ENCODE measurements at places on chromosomes 6 and 20. TPM values are rescaled to one million over a fixed set of nuclear protein-coding genes. Genes with fewer than 3 reads are reported as not detected.

DNA sequence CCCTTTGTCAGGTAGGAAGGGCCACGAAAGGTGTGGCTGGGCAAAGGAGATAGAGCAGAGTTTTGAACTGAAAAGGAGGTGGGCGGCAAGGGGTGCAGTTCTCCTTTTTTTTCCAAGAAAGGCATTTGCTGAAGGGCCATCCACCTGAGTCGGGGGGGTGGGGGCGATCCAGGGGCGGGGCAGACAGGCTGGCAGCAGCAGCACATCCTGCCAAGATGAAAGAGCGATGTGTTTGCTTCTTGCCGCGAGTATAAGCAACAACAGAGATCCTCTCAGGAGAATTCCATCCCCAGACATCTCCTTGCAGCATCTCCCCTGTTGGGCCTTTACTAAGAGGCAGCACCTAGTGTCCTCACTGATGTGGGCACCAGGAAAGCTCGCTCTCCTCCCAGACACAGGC is 516.5 kb downstream of the CD83 start:
- no peak for DNase-seq
- H3K36me3 ChIP-seq = no peaks in the 10 kb centered on the region
- no peak overlapping the region for H3K4me3 ChIP-seq
- H3K4me1 ChIP-seq = peaks cover 18% of the 10 kb centered on the region
- peaks cover 41% of the 10 kb centered on the region for H3K27me3 ChIP-seq

DNA sequence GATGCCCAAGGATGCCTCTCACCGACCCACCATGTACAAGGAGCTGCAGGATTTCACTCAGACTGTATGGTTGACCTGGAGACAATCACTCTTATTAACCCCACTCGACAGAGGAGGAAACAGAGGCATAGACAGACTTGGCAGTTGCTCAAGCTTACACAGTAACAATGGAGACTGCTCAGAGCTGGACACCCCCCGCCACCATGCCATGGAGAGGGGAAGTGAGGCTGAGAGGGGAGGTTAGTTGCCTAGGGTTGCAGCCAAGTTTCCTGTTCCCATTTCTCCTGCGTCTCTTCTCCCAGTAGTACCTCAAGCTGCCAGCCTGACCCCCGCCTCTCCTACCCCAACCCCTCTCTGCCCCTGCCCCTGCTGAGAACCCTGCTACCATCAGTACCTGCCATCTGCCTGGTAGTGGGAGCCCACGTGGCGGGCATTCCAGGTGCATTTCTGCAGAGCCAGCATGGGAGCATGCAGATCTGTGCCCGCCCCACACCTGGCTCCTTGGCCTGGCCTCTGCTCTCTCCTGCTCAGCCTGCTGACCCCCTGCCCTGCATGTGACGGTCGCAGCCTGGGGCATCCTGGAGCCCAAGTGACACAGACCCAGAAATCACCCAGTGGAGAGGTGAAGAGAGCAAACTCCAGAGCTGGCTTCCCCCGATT is 157.7 kb downstream of the PREX1 start:
- DNase-seq = no peak
- H3K4me3 ChIP-seq = no peak overlapping the region
- H3K4me1 ChIP-seq = peaks cover 8% of the 10 kb centered on the region

GRCh38 chr6:17179530-17180073 is 77.8 kb downstream of the STMND1 start:
- DNase-seq = no peak
- no peaks in the 10 kb centered on the region for H3K4me1 ChIP-seq
- H3K27ac ChIP-seq = no peak overlapping the region
- no peaks in the 10 kb centered on the region for H3K36me3 ChIP-seq
- no peaks in the 10 kb centered on the region for H3K27me3 ChIP-seq

DNA sequence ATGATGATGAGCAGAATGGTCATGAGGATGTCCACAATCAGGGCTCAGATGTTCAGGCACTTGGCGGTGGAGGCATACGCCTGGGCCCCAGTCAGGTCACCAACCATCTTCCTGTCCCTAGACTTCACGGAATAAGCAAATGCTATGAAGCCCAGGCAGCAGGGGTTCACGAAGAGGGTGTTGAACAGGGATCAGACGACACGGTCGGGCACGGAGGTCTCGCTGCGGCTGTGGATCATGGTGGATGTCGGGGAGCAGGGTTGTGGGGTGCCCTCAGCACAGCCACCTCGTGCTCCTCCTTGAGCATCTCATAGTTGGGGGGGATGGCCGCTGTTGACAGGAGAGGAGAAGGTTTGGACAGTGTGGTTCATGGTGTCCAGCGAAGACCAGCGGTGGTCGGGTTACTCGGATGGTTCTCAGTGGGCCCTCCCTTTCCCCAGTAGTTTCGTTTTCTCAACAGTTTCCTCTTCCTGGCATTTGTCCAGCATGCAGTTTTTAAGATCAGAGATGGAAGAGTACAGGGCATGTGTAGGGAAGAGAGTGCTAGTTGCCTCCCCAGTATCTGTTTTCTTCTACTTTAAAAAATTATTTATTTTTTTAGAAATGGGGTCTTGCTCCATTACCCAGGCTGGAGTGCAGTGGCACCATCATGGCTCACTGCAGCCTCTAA is 20.3 kb upstream of the SPDEF start:
- no peak overlapping the region for H3K4me3 ChIP-seq
- no peaks in the 10 kb centered on the region for H3K36me3 ChIP-seq
- H3K27me3 ChIP-seq = no peaks in the 10 kb centered on the region
- no peaks in the 10 kb centered on the region for H3K4me1 ChIP-seq
- no peak for DNase-seq

DNA sequence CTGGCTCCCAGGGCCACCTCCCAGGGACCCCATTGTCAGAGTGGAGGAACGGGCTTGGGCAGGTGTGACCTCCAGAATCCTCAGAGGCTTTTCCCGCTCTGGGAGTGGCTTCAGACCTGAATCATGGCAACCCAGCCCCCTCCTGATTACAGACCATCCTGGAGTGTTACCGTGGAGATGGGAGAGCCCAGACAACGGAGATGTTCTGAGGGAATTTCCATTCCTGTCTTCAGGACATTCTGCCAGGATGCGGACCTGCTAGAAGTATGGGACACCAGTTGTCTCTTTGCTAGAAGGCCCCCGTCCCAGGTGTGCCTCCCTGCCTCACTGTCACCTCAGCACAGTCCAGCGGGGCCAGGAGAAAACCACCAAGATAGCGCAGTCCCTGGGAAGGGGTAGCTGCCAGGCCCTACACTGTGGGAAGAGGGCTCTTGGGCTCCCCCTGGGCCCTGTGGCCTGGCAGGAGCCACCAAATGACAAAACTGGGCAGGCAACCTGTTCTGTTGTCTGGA is 109.9 kb downstream of the PSMB1 start:
- no peaks in the 10 kb centered on the region for H3K36me3 ChIP-seq
- H3K4me1 ChIP-seq = peaks cover 13% of the 10 kb centered on the region
- DNase-seq = peak; percentile 62

- H3K4me3 ChIP-seq = peak overlapping the region; percentile 19
- no peak for DNase-seq
- peaks cover 4% of the 10 kb centered on the region for H3K36me3 ChIP-seq
- peaks cover 10% of the 10 kb centered on the region for H3K4me1 ChIP-seq
- H3K27me3 ChIP-seq = peaks cover 23% of the 10 kb centered on the region
These were observed 4.4 kb downstream of the HLA-E start for GRCh38 chr6:30493643-30494250.

DNA sequence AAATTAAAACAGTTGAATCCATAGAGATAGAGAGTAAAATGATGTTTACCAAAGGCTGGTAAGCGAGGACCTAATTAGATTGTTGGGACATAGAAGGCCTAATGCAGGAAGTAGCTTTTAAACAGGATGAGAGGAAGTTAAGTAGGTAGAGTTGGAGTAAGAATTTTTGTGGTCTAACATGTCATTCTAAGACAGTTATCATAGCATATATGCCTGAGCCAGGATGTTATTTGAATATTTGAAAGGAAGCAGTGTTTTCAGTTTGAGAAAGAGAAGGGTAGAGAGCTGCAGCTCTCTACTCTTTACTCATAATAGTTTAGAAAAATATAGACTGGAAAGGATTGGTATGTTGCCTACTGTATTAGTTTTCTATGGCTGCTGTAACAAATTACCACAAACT is 121.6 kb downstream of the MEI4 start:
- H3K4me3 ChIP-seq = no peak overlapping the region
- H3K36me3 ChIP-seq = no peaks in the 10 kb centered on the region
- H3K4me1 ChIP-seq = no peaks in the 10 kb centered on the region

DNA sequence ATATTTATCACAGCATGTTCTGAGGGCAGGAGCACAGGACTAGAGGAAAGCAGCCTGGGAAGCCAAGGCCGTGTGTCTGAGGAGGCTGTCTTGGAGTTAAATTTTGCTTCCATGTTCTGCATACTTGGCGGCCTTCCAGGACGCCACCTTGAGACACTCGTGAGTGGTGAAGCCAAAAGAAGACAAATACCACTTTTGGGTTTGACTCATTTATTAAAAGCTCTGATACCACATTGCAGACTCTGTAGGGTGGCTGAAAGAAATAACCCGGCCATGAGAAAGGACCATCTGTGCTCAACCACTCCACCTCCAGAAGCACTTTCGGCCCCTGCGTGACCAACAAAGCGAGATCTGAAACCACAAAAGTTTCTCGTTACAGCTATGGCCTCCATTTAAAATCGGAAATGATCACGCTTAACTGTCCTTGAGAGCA is 120.0 kb downstream of the TMEM242 start:
- peaks cover 49% of the 10 kb centered on the region for H3K36me3 ChIP-seq
- H3K27ac ChIP-seq = no peak overlapping the region
- no peaks in the 10 kb centered on the region for H3K4me1 ChIP-seq
- DNase-seq = no peak
- no peaks in the 10 kb centered on the region for H3K27me3 ChIP-seq

DNA sequence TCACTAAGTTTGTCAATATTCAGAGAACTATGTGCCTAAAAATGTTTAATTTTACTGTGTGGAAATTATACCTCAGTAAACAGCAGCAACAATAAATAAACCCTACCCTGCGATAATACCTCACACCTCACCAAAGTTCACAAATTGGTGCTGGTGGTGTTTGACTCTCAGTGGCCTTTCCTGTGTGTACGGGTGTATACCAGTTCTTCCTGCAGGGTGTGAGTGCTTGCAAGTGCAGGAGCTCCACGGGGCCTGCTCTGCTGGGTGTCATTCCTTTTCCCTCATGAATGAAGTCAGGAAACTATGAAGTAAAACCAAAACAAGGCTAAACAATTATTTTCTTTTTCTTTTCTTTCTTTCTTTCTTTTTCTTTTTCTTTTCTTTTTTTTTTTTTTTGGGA is 4.1 kb upstream of the ENPP5 start:
- no peaks in the 10 kb centered on the region for H3K36me3 ChIP-seq
- peaks cover 21% of the 10 kb centered on the region for H3K27me3 ChIP-seq
- no peak overlapping the region for H3K4me3 ChIP-seq
- DNase-seq = no peak

- H3K36me3 ChIP-seq = no peaks in the 10 kb centered on the region
- peak overlapping the region; percentile 90 for H3K27ac ChIP-seq
- no peaks in the 10 kb centered on the region for H3K27me3 ChIP-seq
- H3K4me3 ChIP-seq = peak overlapping the region; percentile 34
- H3K4me1 ChIP-seq = peaks cover 17% of the 10 kb centered on the region
- no peak for DNase-seq
These were observed 12.4 kb upstream of the EZR start for GRCh38 chr6:158831571-158831970.

GRCh38 chr20:62898093-62898964 is 28.0 kb downstream of the DIDO1 start:
- peaks cover 10% of the 10 kb centered on the region for H3K36me3 ChIP-seq
- H3K4me3 ChIP-seq = peak overlapping the region; percentile 26
- H3K4me1 ChIP-seq = peaks cover 38% of the 10 kb centered on the region
- H3K27me3 ChIP-seq = no peaks in the 10 kb centered on the region
- peak overlapping the region; percentile 85 for H3K27ac ChIP-seq

GRCh38 chr6:160298121-160298520 is 39.5 kb upstream of the SLC22A2 start:
- H3K4me1 ChIP-seq = peaks cover 6% of the 10 kb centered on the region
- DNase-seq = no peak
- no peak overlapping the region for H3K4me3 ChIP-seq
- peaks cover 7% of the 10 kb centered on the region for H3K27me3 ChIP-seq
- H3K27ac ChIP-seq = no peak overlapping the region
- H3K36me3 ChIP-seq = peaks cover 3% of the 10 kb centered on the region

- no peak for DNase-seq
- no peaks in the 10 kb centered on the region for H3K27me3 ChIP-seq
- no peak overlapping the region for H3K27ac ChIP-seq
- H3K36me3 ChIP-seq = no peaks in the 10 kb centered on the region
These were observed 131.2 kb downstream of the CCDC170 start for GRCh38 chr6:151624900-151625536.

- H3K4me1 ChIP-seq = no peaks in the 10 kb centered on the region
- no peak for DNase-seq
- no peak overlapping the region for H3K27ac ChIP-seq
- H3K27me3 ChIP-seq = peaks cover 52% of the 10 kb centered on the region
- H3K36me3 ChIP-seq = no peaks in the 10 kb centered on the region
These were observed 22.5 kb downstream of the COL9A1 start for GRCh38 chr6:70280400-70280853.

- H3K4me1 ChIP-seq = no peaks in the 10 kb centered on the region
- peaks cover 8% of the 10 kb centered on the region for H3K27me3 ChIP-seq
- no peaks in the 10 kb centered on the region for H3K36me3 ChIP-seq
- no peak for DNase-seq
- H3K27ac ChIP-seq = no peak overlapping the region
- H3K4me3 ChIP-seq = no peak overlapping the region
These were observed 55.2 kb upstream of the PREP start for GRCh38 chr6:105458084-105458483.

GRCh38 chr20:36231331-36231730 is 4.9 kb upstream of the AAR2 start:
- peaks cover 4% of the 10 kb centered on the region for H3K36me3 ChIP-seq
- DNase-seq = no peak
- no peak overlapping the region for H3K27ac ChIP-seq
- peaks cover 6% of the 10 kb centered on the region for H3K4me1 ChIP-seq
- no peaks in the 10 kb centered on the region for H3K27me3 ChIP-seq

IMPG1 gene
- not detected for total RNA-seq

MICB gene
- 0.86 TPM for total RNA-seq

CTAGE9 gene
- not detected for total RNA-seq

ADGRF4 gene
- total RNA-seq = 2.3 TPM

MGME1 gene
- total RNA-seq = 32.7 TPM

PRICKLE4 gene
- total RNA-seq = 2.1 TPM

PRDM13 gene
- total RNA-seq = not detected

SMOC2 gene
- 4.2 TPM for total RNA-seq
